Heart left ventricle (tissue), 16 donors: ENCODE measurements at places on chromosomes 3 and 15.
A peak's percentile ranks its signal among the peaks of the same experiment; 100 is the strongest.

DNA sequence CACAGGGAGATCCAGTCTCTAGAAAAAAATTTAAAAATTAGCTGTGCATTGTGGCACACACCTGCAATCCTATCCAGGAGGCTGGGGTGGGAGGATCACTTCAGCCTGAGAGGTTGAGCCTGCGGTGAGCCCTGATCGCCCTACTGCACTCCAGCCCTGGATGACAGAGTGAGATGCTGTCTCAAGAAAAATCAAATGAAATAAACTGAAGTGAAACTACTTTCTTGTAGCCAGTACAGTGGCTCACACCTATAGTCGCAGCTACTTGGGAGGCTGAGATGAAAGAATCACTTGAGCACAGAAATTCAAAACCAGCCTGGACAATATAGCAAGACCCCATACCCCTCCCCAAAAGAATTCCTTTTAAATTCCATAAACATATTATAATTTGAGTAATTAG is 35.4 kb downstream of the SMARCC1 start:
- DNase-seq: no peak

GRCh38 chr3:140871022-140871421 is 70.6 kb upstream of the SLC25A36 start:
- no peak for DNase-seq

DNA sequence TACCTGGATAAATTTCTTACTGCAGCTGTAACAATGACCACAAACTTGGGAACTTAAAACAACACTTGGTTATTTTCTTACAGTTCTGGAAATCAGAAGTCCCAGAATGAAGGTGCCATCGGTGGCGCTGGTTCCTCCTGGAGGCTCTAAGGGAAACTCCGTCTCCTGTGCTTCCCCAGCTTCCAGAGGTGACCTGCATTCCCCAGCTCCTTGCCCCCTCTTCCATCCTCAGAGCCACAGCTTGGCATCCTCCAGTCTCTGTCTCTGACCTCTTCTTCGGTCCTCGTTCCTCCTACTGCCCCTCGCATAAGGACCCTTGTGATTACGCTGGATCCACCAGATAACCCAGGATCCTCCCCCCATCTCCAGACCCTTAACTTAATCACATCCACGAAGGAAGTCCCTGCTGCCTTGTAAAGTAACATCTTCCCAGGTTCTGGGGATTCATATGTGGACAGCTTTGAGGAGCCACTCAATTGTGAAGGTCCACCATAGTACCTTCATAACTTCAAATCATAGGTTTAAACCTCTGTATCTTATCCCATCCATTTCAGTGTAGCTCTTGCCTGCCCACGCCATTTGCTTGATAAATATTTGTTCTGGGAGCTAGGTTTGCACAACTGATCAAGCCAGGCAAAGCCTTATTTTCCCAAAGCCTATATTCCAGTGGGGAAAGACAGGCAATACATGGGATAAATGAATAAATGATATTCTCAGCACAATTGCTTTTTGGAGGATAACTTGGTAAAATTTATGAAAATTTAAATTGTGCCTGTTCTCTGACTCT is 34.8 kb downstream of the KLF15 start:
- no peak for DNase-seq

DNA sequence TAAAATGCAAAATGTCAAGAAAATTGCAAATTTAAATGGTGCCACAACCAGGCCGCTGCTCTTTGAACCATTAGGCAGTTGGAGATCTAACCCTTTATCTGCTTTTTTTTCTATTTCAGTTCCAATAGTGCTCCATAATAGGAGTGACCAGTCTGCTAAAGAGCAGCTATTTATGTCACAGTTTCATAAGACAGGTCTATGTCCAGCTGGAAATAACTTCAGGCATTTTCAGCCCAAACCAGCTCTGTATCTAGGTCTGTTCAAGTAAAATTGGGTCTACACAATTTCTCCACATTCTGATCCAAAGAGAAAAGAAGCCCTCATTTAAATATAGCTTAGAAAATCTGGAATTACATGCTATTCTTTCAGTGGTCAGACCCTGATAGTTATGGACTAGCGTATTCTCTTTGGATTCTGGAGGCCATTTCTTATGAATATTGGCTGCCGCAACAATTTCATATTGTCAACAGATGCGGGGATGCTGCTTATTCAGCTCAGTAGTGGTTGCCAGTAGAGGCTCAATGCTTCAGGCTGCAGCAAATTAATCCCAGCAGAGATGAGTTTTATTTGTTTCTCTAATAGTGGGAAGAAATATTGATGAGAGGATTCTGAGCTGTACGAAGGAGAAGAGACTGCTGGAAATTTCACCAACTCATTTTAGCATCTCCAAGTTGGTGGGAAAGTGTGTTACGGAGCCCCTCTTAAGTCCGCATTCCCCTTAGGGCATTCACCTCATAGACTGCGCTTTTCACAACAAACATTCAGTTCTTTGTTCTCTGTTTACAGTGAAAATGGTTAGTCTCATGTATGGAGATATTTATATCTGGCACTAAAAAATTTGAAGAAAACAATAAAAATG is 887.0 kb downstream of the ROBO1 start:
- DNase-seq: no peak

DNA sequence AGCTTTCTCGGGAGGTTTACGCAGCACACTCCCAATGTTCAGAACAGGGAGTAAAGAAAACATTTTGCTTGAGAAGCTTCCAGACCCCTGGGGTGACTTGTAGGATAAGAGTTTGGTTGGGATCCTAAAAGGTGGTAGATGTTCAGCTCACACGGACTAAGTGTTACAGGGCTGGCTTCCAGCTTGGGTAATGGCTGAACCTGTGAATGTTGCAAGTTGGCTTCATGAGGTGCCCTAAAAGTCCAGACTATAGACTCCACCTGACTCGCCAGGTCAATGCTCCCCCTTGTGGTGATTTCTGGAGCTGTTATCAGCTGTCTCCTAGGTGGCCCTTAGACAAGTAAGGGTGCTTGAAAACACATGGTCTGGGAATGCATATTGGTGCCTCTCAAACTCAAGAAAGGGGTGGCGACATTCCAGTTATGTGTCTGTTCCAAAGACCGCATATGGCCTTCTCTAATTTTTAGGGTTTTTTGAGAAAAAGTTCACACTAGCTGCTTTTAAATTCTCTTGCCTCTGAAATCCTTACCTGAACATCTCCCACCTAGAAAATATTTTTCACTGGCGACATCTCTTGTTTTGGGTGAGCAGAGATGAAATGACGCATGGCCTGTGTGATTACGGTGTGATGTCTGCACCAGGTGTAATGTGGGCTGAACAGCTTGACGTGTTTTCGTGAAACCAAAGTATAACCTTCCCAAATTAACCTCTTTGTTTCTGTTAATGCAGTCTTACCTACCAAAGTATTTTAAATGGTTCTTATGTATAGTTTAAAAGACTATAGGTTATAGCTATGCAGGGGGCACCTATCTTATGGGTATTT is 175.7 kb upstream of the KBTBD8 start:
- DNase-seq: peak; percentile 35

DNA sequence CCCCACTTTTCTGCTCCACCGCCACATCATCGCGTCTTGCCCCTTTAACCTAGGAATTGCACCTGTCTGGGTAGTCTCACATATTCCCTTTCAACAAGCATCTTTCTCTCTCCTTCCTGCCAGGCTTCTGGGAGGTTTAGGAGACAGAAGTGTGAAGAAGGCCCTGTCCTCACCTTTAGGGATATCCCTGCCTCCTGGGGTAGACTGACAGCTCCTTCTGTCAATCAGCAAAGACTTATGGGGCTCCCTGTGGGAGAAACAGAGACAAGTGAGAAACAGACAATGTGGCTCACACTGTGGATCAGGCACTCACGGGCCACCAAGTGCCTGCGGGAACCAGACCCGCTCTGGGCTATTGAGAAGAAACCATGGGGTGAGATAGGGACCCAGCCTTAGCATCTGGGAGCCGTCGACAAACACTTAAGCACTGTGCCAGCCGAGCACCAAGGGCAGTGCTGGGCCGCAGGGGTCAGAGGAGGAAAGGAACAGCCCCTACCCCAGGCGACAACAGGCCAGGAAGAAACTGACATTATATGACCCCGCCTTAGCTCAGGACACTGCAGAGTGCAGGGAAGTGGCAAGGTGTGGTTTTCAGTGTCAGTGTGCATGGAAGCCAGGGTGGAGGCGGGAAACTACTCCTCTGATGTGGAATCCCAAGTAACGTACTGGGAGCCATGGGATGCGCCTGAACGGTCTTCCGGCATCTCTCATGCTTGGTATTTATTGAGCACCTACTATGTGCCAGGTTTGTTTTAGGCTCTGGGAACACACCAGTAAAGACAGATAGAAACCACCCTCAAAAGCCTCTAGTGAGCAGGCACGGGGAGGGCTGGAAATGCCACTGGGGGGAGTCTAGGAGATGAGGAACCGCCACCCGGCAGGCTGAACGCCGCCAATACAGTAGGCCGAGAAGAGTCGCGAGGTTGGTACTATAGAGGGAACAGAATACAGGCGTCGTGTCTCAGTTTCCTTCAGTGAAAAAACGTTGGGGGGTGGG is 1.8 kb downstream of the EFCC1 start:
- no peak for DNase-seq

DNA sequence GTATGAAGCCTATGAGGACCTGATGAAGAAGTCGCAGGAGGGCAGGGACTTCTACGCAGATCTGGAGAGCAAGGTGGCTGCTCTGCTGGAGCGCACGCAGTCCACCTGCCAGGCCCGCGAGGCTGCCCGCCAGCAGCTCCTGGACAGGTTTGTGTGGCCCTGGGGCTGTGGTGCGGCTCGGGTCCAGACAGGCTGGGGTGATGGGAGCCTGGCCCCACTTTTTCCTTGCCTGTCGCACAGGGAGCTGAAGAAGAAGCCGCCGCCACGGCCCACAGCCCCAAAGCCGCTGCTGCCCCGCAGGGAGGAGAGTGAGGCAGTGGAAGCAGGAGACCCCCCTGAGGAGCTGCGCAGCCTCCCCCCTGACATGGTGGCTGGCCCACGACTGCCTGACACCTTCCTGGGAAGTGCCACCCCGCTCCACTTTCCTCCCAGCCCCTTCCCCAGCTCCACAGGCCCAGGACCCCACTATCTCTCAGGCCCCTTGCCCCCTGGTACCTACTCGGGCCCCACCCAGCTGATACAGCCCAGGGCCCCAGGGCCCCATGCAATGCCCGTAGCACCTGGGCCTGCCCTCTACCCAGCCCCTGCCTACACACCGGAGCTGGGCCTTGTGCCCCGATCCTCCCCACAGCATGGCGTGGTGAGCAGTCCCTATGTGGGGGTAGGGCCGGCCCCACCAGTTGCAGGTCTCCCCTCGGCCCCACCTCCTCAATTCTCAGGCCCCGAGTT is 29.0 kb downstream of the PTPN23 start:
- no peak for DNase-seq

GRCh38 chr3:98612996-98613517 is 19.6 kb upstream of the CPOX start:
- DNase-seq: no peak

DNA sequence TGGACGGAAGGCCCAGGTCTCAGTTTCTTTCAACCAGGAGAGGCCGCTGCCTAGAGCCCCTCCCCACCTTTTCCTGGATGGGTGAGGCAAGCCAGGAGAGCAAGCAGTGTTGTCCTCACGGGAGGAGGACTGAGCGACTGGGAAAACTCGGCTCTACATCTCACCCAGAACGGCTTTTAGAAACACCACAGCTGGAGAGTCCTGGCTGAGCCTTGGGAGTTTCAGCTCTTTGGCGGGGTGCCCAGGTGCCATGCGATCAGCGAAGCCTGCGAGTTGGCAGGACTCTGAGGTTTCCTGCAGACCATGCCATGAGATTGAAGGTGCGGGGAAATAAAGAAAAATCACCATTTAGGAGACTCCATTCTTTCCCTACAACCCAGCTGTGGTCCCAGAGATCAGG is 26.0 kb downstream of the PPCDC start:
- peak; percentile 88 for DNase-seq

DNA sequence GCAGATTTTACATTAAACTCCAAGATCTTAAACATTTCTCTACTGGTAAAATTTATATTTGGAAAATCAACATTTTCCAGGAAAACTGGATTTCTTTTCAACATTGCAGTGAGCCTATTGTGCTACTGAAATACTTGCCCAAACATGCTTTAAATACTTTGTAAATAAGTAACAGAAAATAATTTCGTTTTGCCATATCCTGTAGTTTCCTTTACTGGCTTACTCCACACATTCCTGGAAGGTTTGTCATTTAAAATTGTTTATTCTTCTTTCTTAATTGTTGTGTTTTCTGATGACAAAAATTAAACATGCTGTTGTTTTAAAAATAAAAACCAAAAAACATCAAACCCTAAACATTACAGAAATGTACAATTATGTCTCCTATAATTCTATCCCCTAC is 22.0 kb downstream of the ACAD11 start:
- no peak for DNase-seq

GRCh38 chr3:162171970-162172369 is 675.4 kb downstream of the OTOL1 start:
- DNase-seq: no peak

GRCh38 chr15:101320501-101321052 is 25.5 kb upstream of the SNRPA1 start:
- DNase-seq: peak; percentile 30

DNA sequence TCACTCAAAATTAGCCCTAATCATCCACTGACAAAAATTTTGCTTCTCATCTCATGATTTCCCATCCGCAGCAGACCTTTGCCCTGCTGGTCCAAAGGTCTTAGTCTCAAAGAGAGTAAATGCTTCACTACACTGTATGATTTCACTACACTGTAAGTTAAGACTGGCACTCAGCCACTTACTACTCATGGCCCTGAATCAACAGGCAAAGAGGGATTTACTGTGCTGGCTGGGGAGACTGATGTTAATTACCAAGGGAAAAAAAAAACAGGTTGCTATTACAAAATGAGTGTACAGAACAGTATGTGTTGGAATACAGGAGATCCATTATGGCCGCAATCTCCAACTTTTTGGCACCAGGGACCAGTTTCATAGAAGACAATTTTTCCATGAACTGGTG is 214.8 kb downstream of the ZMAT3 start:
- no peak for DNase-seq

DNA sequence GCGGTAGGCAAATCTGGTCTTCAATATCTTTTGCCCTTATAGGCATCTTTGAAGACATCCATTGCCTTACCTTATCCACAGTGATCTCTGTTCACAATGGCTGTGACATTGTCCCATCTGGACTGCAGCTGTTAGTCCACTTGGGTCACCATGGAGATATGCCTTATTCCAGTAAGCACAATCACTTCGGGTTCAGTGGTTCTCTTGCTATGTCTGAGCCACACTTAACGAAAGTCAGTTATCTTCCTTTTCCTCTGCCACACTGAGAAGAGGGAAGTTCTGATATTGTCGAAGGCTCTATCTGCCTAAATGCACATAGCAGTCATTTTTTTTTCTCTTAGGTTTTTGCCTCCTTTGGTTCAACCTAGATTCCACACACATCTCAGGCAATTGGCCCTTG is 119.0 kb upstream of the SATB1 start:
- DNase-seq: no peak
